ENCODE measurements at places on chromosomes 5 and 9.

DNA sequence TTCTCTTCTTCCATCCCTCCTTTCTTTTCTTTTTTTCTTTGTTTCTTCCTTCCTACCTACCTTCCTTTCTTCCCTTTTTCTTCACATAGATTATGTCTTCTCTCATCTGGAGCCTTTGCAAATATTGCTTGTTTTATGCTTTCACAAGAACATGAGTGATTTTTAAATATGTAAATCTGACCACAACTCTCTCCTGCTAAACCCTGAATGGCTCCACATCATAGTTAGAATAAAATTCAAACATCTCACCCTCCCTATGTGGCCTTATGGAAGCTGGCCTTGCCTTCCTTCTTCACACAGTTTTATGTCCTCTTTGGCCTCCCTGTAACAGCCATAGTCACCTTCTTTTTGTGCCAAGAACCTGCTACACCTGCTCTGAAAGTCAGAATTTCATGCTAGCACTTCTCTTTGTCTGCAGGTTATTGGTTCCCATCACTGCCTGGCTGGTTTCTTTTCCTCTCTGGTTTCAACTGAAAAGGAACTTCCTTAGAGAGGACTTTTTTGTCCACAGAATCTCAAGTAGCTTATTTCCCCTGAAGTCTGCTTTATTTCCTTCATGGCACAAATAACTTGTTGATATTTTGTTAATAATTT is 114.3 kb upstream of the TNC start:
- no peak for DNase-seq

DNA sequence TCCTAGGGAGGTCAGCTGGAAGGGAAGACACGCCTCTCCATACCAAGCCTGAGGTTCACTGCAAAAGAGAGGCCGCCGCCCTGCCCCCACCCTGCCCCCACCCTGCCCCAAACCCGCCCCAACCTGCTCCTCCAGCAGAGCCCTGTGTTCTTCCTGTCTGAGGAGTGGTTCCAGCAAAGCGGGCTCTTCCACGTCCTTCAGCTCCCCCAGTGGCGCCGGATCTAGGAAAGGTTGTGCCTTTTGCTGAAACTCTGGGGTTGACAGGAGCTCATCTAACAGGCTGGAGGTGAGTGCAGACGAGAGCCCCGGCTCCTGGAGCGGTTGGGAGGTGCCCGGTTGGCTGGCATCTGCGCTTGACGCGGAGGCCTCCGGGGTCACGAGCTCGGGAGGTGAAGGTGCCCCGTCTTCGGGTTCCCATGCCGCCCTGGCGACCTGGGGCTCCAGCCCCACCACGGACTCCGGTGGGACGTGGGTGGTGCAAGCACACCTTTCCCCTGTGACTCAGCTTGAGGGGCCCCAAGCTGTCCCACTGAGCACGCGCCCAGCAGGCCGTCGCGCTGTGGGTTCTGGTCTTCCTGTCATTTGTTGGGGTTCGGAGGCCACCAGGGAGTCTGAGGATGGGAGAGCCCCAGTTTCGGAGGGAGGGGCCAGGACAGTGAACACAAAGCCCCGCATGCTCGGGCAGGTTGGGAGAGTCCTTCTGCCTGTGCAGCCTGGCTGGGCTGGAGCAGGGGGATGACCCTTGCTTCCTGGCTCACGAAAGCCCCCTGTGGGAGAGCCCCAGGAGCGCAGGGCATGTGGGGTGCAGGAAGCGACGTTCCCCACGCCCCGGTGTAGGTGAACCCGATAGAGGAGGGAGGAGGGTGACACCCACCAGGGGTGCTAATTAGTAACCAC is 1467.1 kb downstream of the FOXD4L5 start:
- peak; percentile 73 for DNase-seq

- no peak for DNase-seq
Observed at GRCh38 chr9:134940236-134941208, 22.8 kb upstream of the FCN1 start.

- no peak for DNase-seq
Observed at GRCh38 chr5:73759771-73760170, 133.8 kb downstream of the ARHGEF28 start.

- no peak for DNase-seq
Observed at GRCh38 chr9:77839459-77840140, 191.5 kb upstream of the GNA14 start.

GRCh38 chr5:77214151-77214550 is 3.7 kb downstream of the PDE8B start:
- no peak for DNase-seq

- no peak for DNase-seq
Observed at GRCh38 chr9:80592413-80592812, 1020.6 kb downstream of the TLE4 start.

GRCh38 chr5:176355400-176356178 is 6.0 kb downstream of the KIAA1191 start:
- DNase-seq = no peak

- no peak for DNase-seq
Observed at GRCh38 chr5:73445665-73446630, 2.6 kb downstream of the FOXD1 start.

GRCh38 chr5:6634306-6634705 is 1.1 kb downstream of the SRD5A1 start:
- DNase-seq = no peak

- DNase-seq = no peak
Observed at GRCh38 chr9:93060746-93061259, 2.3 kb downstream of the SUSD3 start.

DNA sequence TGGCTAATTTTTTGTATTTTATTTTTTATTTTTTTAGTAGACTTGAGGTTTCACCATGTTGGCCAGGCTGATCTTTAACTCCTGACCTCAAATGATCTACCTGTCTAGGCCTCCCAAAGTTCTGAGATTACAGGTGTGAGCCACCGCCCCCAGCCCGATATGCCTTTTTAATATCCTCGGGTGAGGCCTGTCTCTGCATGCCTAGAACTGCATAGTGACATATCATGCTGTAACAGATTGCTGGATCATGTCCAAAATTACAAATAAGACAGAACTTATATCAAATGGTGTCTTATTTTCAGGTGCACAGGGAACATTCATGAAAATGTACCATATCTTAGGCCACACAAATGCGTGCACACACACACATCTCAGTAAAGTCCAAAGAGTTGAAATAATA is 39.1 kb upstream of the PJA2 start:
- no peak for DNase-seq

GRCh38 chr5:54243483-54244080 is 66.8 kb downstream of the ARL15 start:
- DNase-seq = no peak

GRCh38 chr5:143882520-143882919 is 70.6 kb downstream of the HMHB1 start:
- no peak for DNase-seq

DNA sequence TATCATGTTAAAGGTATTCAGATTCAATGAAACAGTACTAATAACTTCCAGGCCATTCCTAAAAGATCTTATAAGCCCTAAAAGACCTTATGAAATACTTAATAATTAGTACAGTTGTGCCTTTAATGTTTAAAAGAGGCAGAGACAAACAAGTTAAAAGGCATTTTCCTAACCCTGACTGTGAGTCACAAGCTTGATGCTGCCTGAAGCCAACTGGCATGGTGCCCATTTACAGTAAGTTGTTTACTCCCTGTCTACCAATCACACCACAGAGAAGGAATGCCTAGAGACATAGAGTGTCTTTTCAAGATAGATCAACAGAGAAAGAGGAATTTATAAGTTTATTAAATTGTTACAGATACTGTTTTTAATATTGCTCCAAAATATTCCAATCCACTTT is 47.8 kb downstream of the NR3C1 start:
- DNase-seq = peak; percentile 24

DNA sequence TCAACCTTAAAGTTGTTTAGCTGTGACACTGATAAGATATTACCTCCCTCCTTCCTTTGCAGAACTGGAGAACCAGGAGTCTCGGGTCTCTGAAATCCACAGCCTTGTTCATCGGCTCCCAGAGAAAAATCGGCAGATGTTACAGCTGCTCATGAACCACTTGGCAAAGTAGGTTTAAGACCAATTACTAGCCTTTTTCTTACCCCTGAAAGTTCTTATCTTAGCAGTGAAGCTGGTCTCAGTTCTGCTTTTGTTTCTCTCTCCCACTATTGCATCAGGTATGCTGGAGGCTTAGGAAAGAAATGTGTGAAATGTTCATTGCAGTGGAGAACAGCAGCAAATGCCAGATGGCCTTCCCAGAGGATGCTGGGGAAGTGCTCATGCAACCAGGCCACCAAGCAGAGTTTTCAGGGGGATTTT is 287.4 kb downstream of the ARHGAP26 start:
- DNase-seq = no peak

DNA sequence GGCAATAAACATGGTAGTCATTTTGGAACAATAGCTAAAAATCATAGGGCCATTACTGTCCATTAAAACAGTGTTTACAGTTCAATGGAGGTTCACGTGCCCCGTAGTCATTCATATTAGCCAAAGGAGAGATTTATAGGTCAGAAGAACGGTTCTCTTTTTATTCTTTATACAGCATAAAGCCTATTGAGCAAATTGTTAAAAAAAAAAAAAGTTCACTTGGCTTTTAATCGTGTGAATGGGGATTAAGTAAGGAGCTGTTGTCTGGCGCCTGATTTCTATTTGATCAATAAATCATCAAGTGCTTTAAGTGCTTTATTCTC is 69.1 kb upstream of the TBCA start:
- DNase-seq = no peak

DNA sequence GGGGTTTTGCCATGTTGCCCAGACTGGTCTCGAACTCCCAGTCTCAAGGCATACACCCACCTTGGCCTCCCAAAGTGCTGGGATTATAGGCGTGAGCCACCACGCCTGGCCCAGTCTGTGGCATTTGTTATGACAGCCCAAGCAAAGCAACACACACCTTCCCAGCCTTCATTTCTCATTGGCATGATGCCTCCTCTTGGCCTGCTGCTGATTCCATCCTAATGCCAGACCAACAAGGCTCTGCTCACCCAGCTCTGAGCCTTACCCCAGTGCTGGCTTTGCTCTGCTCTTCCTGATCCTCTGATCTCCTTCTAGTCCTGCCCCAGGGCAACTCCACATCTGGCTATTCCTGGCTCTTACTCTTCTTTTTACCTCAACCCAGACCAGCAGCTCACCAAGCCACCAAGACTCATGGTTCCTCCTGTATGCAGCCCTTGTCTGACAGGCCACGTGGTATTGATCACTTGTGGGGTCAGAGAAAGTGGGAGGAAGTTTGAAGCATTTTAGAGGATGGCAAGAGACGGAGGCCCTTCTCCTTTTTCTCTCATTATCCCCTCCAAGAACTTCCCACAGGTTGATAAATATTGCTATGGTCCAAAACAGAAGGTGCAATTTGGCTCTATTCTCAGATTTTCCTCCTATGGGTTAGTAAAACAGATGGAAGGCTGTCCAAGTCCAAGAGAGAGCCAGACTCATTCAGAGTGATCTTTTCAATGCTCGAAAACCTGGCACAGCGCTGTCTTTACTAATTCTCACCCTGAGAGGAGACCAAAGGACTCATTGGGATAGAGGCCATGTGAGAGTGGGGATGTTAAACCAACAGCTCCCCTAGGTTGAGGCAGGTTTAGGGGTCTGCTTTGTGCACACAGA is 958 bp downstream of the CD180 start:
- no peak for DNase-seq

GRCh38 chr9:120919843-120920805 is 6.5 kb downstream of the TRAF1 start:
- DNase-seq = no peak

- no peak for DNase-seq
Observed at GRCh38 chr9:131426545-131426944, 32.7 kb downstream of the PRRC2B start.

- no peak for DNase-seq
Observed at GRCh38 chr5:97854871-97855762, 672.1 kb upstream of the RIOK2 start.

- DNase-seq = peak; percentile 40
Observed at GRCh38 chr5:179166886-179167841, 107.0 kb downstream of the ZNF354C start.

DNA sequence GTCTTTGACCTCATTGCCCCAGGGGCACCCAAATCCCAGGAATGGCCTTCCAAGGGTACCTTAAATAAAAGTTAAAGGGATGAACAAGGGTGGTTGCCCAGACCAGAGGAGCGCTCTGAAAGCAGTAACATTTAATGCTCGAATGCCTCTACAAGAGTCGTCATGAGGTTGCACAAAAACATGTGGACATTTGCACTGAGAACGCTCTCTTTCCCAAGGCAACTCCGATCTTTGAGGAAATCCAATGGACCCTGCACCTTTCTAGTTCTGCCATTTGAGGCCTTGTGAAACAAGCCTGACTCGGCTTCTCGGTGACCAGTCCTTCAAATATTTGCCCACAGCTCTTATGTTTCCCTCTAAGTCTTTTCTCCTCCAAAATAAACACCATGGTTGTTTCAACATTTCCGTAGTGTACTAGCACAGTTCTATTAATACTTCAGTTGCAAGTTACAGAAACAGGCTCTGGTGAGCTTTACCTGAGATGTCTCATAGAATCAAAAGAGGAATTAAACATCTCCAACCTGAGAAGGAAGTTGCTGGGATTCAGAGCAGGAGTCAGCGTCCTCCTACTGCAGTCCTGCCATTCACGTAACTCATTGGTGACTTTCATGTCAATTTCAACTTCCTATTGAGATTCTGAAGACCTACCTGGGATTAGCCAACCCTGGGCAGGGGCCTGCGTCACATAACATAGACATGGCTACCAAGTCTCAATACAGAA is 168.8 kb upstream of the RAI14 start:
- no peak for DNase-seq

GRCh38 chr5:67942421-67942820 is 273.1 kb upstream of the PIK3R1 start:
- DNase-seq = no peak

DNA sequence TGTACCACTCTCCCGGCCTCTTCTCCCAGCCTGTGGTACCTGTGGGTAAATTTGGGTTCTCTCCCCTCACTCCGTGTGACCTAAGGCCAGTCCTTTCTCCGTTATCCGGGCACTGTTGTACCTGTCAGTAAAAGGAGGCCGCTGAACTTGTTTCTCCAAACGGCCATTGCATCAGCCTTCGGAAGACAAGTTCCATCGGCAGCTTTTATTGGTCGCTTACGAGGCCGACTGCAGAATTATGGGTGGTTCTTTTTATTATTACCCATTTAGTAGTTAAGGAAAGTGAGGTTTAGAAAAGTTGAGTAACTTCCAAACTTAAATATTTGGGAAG is 558 bp downstream of the GRPEL2 start:
- no peak for DNase-seq

DNA sequence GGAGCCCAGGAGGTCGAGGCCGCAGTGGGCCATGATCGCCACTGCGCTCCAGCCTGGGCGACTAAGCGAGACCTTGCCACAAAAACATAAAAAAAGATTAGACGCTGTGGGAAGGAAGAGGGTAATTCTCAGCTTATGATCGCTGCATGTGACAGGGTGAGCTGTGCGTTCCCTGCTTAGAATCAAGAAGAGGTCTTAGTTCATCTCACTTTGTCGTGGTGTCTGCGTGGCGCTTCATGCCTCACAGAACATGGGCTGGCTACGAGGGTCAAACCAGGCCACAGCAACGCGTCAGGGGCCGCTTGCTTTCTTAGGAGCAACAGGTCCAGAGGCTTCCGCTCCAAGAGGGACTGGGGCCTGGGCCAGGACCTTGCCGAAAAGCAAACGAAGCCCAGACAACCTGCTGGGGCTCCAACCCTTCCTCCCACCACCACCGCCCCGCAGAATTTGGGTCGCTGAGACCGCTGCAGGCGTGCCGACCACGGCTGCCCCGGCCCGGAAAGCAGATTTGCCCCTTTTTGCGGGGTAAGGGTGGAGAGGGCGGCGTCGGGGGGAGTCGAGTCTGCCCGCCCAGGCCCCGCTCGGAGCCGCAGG is 10.0 kb upstream of the GRIN1 start:
- no peak for DNase-seq
